ENCODE measurements at places on chromosomes 1 and 21. TPM values are rescaled to one million over a fixed set of nuclear protein-coding genes. Genes with fewer than 3 reads are reported as not detected.

Gene NTNG1
- total RNA-seq, result 5.2 TPM

Gene SLAMF7
- total RNA-seq, result 1.0 TPM

Gene NBPF9
- total RNA-seq, result 15.0 TPM

Gene OR10J4
- total RNA-seq, result not detected

Gene LCE2A
- not detected for total RNA-seq

Gene CNTN2
- total RNA-seq, result not detected

Gene RORC
- total RNA-seq, result 28.3 TPM

Gene MIXL1
- not detected for total RNA-seq

Gene CHI3L1
- total RNA-seq, result 12.3 TPM

Gene ICOSLG
- 1.8 TPM for total RNA-seq

Gene KISS1
- not detected for total RNA-seq

GRCh38 chr21:29893687-29894086 lies 46.1 kb downstream of the GRIK1 start:
- H3K36me3 ChIP-seq, result no peaks in the 10 kb centered on the region
- H3K4me3 ChIP-seq, result no peak overlapping the region
- H3K27me3 ChIP-seq, result no peaks in the 10 kb centered on the region
- no peaks in the 10 kb centered on the region for H3K4me1 ChIP-seq
- no peak overlapping the region for H3K27ac ChIP-seq
- no peak for DNase-seq

DNA sequence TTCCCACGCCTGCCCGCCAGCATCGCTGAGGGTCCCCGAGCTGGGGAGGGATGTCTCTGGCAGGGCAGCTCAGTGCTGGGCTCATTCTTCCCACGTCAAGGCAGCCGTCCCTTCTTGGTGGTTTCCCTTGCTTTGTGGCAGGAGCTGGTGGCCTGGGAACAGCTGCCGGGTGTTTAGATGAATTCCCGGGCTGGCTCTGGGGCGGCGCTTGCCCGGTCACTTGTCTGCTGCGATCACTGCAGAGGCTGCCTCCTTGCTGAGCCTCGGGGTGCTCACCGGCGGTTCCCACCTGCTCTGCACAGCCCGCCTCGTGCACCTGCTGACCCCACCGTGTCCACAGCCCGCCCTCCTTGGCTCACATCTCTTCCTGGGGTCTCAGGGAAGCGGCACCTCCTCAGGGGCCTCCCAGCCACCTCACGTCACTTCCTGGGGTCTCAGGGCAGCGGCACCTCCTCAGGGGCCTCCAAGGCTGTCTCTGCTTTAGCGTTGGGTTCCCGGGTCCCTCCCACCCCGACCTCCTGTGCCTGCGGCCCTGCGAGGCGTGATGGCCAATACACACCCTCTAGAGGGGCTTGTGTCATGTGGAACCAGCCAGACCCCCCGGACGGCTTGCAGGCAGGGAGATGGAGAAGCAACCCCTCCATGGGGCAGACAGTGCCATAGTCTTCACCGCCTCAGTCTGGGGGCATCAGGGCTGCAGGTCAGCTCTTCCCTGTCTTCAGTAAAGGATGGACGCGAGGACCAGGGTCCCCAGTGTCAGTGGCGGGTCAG lies 13.5 kb downstream of the COL18A1 start:
- no peaks in the 10 kb centered on the region for H3K36me3 ChIP-seq
- no peaks in the 10 kb centered on the region for H3K27me3 ChIP-seq
- H3K4me1 ChIP-seq, result peaks cover 4% of the 10 kb centered on the region

DNA sequence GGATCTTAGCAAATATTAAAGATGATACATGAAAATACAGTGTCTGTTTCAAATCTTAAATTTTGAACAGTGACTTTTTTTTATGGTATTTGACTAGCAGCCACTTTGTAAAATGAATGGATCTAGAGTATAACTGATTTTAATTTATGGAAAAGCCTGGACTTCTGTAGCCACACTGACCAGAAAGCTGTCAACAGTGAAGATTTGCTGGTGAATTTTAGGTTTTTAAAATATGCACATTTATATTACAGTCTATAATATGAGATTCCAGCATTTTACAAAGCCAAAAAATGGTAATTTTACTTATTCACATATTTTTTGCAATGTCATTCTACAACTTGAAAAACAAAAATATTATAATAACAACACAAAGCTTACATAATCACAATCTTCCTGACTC lies 131.8 kb downstream of the NEGR1 start:
- DNase-seq, result no peak
- no peaks in the 10 kb centered on the region for H3K36me3 ChIP-seq
- H3K27ac ChIP-seq, result no peak overlapping the region
- H3K27me3 ChIP-seq, result no peaks in the 10 kb centered on the region
- no peaks in the 10 kb centered on the region for H3K4me1 ChIP-seq

GRCh38 chr1:99599678-99600175 lies 46.2 kb upstream of the PALMD start:
- no peak overlapping the region for H3K27ac ChIP-seq
- DNase-seq, result no peak
- H3K4me3 ChIP-seq, result no peak overlapping the region
- no peaks in the 10 kb centered on the region for H3K27me3 ChIP-seq
- no peaks in the 10 kb centered on the region for H3K36me3 ChIP-seq

DNA sequence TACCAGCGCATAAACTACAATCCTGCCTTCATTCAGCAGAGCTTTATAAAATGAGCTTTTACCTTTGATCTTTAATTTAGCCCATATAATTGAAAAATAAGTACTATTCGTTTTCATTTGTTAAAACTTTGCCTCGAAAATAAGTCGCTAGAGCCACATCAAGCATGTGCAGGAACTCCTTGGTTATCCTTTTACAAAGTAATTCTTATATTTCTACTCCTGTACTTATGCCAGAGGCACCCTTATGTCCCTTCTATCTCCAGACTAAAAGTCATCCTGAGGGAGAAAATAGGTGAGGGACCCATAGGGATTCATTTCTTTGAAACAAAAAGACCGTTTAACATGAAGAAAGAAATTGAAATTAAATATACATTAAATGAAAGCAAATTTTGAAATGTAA lies 278.2 kb upstream of the C1orf105 start:
- H3K27me3 ChIP-seq, result no peaks in the 10 kb centered on the region
- no peak for DNase-seq
- H3K4me1 ChIP-seq, result peaks cover 13% of the 10 kb centered on the region
- H3K4me3 ChIP-seq, result no peak overlapping the region
- no peaks in the 10 kb centered on the region for H3K36me3 ChIP-seq

DNA sequence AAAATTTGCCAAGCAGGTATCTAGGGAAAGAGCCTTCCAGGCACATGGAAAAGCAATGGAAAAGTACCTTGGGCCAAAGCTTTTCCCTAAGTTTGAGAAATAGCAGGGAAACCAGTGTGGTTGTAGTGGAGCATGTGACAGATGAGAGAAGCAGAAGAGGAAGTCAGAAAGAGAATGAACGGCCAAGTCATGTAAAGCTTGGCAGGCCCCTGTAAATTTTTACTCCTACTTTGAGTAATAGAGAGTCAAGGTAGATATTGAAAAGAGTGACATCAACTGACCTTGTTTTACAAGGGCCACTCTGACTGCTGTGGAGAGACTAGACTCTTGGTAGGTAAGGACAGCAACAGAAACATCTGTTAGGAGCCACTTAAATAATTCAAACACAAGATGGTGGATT lies 180.9 kb upstream of the PRMT6 start:
- H3K27me3 ChIP-seq, result no peaks in the 10 kb centered on the region
- no peak overlapping the region for H3K27ac ChIP-seq
- DNase-seq, result no peak
- no peak overlapping the region for H3K4me3 ChIP-seq
- no peaks in the 10 kb centered on the region for H3K4me1 ChIP-seq

- peaks cover 5% of the 10 kb centered on the region for H3K4me1 ChIP-seq
- H3K36me3 ChIP-seq, result no peaks in the 10 kb centered on the region
- no peak for DNase-seq
- no peak overlapping the region for H3K27ac ChIP-seq
- H3K27me3 ChIP-seq, result no peaks in the 10 kb centered on the region
Observed at GRCh38 chr1:202623075-202623474, 87.2 kb downstream of the SYT2 start.

GRCh38 chr1:96790599-96790998 lies 69.0 kb downstream of the PTBP2 start:
- H3K4me1 ChIP-seq, result no peaks in the 10 kb centered on the region
- H3K27ac ChIP-seq, result no peak overlapping the region
- no peak for DNase-seq
- no peak overlapping the region for H3K4me3 ChIP-seq
- peaks cover 5% of the 10 kb centered on the region for H3K36me3 ChIP-seq

DNA sequence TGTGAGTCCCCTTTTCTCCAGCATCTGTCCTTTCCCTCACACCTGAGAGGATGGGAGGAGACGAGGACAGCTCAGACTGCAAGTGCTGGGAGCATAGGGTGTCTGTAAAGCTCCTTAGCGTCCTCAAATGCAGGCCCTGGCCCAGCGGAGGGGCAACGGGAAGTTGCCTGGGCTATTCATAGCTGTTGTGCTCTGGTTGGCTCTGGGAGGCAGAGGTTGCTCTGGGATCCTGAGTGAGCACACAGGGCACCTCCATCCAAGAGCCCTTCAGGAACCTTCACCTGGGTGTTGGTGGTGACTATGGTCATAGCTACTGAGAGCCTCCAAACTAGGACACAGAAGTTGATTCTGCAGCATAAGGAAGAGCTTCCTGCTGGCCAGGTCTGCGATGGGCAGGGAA lies 2.6 kb downstream of the PADI1 start:
- no peaks in the 10 kb centered on the region for H3K36me3 ChIP-seq
- peaks cover 14% of the 10 kb centered on the region for H3K4me1 ChIP-seq
- H3K4me3 ChIP-seq, result no peak overlapping the region
- no peaks in the 10 kb centered on the region for H3K27me3 ChIP-seq
- H3K27ac ChIP-seq, result no peak overlapping the region
- DNase-seq, result no peak

DNA sequence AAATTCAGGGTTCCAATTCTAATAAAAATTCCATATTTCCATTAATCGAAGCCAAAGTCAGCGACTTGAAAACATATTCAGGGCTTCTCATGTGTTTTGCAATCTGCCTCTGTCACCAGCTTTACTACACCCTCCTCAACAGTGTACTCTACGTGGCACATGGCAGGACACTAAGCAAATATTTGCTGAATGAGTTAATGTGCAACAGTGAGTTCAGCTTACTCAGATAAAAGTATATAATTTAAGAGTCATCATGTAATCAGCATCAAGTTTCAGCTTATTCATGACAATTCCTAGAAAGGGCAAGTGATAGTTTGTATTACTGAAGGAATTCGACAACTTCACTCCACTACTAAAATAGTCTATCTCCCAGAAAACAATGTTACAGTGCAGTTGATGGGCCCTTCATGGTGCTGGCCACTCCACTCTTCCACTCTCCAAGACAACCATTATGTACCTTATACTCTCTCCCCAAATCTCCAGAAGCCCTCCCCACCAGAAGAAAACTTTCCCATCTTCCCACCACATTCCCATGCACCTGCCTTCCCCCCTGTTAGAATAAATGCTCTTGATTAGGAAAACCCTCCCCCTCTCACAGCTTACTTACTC lies 97.3 kb downstream of the TTLL7 start:
- peaks cover 4% of the 10 kb centered on the region for H3K4me1 ChIP-seq
- H3K4me3 ChIP-seq, result no peak overlapping the region
- H3K27ac ChIP-seq, result no peak overlapping the region
- no peaks in the 10 kb centered on the region for H3K36me3 ChIP-seq

DNA sequence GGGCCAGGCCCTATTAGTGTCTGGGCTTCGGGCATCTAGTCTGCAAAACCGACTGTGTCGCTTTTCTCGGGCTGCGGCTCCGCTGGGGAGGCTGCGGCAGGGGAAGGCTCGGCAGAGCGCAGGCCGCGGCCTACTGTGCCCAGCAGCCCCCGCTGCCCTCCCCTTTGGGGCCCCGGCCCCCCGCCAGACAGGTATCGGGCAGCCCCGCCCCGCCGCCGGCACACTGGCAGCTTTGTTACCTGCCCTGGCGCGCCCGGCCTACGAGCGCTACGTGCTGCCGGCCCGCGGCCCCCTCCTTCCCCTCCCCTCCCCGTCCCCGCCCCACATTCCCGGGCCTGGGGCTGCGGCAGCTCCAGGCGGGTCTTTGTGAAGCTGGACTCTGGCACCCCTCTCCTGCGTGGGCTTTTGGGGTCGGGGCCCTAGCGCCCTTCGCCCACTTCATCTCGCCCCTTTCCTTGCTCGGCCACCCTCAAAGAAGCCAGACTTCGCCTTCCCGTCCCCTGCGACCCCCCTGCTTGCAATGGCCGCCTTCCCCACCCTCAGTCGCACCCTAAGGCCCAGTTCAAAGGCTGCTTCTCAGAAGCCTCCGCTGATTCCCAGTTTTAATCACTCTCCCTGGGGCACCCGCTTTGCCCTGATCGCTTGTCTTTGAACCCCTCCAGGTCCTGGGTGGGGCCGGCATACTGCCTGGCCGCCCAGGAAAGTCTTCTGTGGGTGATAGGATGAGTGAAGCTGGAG lies 48.9 kb upstream of the SLC2A1 start:
- no peaks in the 10 kb centered on the region for H3K36me3 ChIP-seq
- DNase-seq, result no peak
- no peaks in the 10 kb centered on the region for H3K4me1 ChIP-seq
- no peak overlapping the region for H3K4me3 ChIP-seq

DNA sequence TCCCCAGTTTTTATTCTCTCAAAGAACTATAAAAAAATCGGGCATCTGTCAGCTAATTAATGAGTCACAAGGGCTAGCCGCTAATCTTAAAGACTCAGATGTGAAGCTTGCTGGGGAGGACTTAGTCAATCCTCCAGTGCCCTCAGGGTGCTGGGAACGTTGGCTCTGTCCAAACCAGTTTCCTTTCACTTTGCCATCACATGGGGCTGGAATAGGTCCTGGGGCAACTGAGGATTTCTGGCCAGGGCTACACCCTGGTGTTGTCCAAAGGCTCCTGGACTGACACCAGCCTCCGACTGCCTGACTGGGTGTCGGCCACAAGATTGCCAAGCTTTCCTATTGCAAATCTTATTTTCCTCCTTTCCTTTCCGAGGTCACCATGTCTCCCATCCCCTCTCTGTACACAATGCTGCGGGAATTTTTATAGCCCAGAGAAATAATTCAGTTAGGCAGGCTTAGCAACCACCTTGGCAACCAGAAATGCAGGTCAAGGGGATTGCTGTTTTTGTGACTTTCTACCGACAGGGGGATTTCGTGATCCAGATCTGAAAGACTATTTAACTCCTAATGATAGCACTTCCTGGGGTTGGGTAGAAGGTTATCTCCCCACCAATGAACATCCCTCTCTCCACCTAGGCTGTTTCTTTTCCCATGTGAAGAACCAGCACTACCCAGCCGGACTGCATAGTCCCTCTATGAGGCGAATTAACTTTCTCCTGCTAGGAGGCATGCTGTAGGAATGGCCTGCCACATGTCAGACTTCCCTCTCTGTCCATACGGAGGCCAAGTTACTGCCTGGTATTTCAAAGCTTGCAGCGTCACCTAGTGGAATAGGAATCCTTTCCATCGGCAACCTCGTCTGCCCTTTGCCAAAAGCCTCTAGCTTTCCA lies 29.9 kb upstream of the CTBS start:
- no peaks in the 10 kb centered on the region for H3K36me3 ChIP-seq
- H3K27ac ChIP-seq, result no peak overlapping the region
- no peaks in the 10 kb centered on the region for H3K27me3 ChIP-seq
- peaks cover 3% of the 10 kb centered on the region for H3K4me1 ChIP-seq

- H3K4me1 ChIP-seq, result no peaks in the 10 kb centered on the region
- no peak overlapping the region for H3K4me3 ChIP-seq
- H3K27ac ChIP-seq, result peak overlapping the region; percentile 29
- DNase-seq, result no peak
- H3K27me3 ChIP-seq, result no peaks in the 10 kb centered on the region
Observed at GRCh38 chr1:237179503-237179902, 137.5 kb downstream of the RYR2 start.

All from upper lobe of left lung (tissue), 6 donors.